Glomerular endothelial cell (primary cell): ENCODE measurements at places on chromosomes 12 and 14.
A peak's percentile ranks its signal among the peaks of the same experiment; 100 is the strongest.

GRCh38 chr12:10919809-10920208 lies 9.2 kb upstream of the PRH2 start:
- no peak for DNase-seq

- DNase-seq = peak; percentile 85
These were observed 31.7 kb upstream of the KCNH3 start for GRCh38 chr12:49507139-49507538.

- no peak for DNase-seq
These were observed 29.1 kb downstream of the SH2B3 start for GRCh38 chr12:111434680-111435338.

DNA sequence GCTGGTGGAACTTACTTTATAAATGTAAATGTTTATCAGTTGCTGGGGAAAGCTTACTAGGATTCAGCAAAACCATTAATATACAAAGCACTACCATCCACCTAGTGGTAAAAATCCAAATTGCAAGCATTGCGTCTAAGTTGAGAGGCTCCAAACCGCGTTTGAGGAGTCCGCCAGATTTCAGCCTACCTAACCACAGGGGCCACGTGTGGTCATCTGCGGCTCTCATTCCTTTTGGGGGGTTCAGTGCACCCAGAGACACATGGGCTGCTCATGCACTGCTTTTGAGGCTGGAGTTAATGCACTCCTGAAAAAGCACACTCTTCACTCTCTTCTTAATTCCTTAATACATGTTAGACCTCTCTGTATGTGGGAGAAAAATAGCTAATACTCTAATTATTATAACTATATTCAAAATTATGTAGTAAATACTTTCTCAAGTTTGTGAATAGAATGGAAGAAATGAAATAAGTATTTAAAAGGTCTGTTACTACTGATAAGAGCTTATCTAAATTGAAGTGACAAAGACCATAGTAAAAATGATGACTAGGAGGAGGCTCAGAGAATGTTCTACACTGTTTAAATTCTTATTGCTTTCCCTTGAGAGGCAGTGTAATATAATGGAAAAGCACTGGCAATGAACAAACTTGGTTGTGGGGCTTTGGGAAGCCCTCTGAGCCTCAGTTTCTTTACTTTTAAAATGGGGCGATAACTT lies 41.4 kb upstream of the MANSC4 start:
- peak; percentile 94 for DNase-seq

DNA sequence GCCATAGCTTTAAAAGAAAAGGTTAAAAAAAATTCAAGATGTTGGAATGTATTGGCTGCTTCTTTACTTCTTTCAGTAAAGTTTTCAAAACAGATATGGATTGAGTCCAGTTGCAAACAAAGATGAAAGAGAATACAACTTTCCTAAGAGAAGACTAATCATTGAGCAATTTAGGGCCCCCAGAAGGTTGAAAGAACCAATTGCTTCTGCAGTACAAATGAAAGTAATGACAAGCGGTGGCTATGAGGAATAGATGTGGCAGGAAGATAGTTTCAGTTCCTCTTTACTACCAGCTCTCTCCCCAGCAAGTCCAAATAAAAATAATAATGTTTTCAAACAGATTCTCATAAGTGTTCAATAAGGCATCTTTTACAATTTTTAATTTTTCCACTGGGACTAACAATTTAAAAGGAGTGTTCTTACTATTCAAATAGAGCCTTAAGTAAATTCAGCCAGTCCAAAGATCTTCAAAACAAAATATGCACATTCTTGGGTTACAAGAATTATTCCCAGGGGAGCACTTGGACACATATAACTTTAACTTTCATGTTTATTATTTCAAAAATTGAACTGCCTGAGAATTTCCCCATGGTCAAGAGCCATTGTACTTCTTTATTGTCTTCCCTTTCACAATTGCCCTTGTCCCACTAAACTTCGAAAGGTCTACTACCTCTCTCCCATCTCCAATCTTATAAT lies 62.3 kb upstream of the PPP1R12A start:
- no peak for DNase-seq

DNA sequence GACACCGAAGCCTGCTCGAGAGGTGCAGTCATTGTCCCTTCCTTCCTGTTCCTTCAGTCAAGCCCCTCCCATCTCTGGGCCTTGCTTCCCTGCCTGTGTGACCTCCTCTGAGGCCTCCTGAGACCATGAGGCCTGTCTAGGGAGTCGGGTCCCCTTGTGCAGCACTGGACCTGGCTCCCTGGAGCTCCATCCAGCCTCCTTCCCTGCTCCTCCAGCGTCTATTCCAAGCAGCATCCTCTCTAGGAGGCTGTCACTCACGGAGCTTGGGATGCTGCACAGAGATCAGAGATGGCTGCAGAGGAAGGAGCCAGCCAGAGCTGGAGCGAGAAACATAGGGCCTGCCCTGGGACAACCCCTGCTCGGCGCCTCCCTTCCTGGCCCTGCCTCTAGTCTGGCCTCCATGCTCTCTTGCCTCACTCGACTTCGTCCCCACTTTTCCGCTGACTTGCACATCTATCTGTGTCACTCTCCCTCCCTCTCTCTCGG lies 142.7 kb downstream of the BCL11B start:
- no peak for DNase-seq

- DNase-seq = no peak
These were observed 30.7 kb downstream of the PXN start for GRCh38 chr12:120234643-120235368.

DNA sequence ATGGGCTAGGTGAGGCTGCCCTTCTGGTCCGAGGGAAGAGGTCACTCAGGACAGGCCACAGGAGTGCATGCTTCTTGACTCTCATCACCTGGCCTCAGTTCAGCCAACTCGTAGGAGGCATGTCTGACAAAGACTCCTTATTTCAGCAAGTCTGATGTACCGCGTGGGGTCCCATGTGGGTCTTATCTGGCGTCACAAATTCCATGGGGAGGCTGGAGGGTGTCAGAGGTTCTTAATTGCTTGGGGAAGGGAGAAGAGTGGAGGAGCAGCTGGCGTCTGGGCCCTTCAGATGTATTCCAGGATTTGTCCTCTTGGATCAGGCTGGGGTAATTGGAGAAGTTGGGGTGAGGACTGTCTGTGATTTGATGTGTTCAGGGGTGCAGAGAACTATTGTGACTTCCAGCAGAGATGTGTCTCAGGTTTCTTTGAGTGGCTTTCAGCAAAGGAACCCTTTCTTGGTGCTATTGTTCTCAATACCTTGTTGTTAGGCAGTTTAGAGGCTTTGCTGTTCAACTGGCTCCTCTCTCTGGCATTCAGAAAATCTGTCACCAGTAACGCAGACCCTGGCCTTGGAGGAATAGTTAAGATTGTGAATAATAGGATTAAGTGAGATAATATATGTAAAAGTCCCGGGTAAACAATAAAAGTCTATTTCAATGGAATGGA lies 60.1 kb downstream of the SUSD6 start:
- no peak for DNase-seq

DNA sequence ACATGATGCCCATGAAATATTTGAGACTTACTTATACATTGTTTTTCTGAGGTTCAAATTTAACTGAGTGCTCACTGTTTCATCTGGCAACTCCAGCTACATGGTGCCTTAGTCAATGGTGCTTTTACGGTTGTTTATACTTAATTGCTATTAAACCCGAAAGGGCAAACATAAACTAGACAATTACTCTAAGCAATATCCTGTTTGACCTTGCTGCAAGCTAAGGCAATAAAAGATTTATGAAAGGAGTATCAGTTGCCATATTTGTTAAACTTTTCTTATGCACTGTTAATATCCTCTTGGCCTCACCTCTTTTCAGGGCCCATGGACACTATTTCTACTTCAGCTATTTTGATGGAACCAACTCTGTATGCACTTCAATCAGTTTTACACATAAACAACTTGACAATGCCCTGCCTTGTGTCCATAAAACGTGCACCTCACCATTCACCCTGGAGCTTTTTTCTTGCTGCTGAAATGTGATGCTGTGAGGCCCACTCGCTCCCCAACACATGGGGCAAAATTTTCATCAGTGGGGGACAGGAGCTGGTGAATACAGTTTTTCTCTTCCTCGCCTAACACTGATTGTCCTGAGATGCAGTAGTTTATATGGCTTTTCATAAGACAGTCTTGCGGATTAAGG lies 64.1 kb upstream of the HIF1A start:
- no peak for DNase-seq

GRCh38 chr14:71063351-71063750 lies 156.1 kb downstream of the PCNX1 start:
- DNase-seq = no peak

DNA sequence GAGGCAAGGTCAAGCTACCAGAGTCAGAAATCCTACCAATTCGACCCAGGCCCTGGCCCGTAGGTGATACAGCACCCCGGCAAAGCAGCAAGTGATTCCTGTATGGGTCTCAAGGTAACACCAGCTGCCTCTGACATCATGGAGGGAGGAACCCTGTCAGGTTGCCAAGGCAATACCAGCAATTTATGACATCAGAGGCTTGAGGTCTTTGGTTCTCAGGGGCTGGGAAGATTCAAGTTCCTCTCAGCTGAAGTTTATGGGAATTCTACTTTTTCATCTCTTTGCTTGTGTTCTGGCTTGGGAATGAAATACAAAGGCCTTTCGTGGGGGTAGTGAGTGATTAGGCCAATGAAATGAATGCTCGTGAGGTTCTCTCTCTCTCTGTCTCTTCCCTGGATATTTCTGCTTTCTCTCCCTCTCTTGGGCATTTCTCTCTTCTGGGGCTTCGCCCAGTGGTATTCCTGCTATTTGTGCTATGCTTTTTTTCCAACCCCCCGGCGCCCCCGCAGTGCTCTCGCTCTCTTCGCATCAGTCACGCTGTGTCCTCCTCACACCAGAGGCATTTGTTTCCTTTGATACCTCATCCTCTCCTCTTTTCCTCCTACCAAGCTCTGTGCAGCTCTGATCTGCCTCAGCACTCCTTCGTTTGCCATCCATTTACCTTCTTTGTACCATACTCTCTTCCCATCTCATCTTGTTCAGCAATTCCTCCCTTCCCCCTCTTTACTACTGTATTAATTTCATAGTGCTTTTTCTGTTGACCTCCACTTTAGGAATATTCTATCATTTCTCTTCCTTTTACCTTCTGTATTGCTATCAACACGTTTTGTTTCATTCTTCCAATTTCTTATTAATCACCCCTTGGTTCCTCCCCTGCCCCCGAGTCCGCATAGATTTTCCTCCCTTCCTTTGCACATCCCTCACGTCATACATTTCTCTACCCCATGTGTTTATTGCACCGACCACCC lies 2.9 kb downstream of the ZFHX2 start:
- no peak for DNase-seq

DNA sequence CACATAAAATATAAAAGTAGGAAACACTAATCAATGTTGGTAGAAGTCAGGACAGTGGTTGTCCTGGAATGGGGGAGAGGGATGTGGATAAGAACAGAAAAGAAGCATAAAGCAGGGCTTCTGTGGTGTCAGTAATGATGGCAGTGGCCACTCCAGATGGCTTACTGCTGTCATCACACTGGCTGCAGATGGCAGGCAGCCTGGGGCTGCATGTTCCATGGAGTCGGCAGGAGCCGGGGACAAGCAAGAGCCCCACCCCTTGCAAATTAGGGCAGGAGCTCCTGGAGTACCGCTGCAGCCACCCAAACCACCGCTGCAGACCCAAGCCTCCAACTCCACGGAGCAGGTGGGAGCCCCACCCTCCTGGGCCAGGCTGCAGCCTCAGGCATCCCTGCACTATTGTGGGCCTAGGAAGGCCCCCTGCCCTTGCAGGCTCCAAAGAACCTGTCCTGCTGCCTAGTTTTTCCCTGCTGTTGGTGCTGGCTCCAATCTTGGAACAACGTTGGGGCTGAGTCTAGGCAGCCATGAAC lies 28.8 kb upstream of the SLC5A8 start:
- DNase-seq = no peak

- no peak for DNase-seq
These were observed 263.6 kb upstream of the SYT10 start for GRCh38 chr12:33703221-33703620.

GRCh38 chr12:12546314-12546772 lies 16.3 kb downstream of the DUSP16 start:
- no peak for DNase-seq

DNA sequence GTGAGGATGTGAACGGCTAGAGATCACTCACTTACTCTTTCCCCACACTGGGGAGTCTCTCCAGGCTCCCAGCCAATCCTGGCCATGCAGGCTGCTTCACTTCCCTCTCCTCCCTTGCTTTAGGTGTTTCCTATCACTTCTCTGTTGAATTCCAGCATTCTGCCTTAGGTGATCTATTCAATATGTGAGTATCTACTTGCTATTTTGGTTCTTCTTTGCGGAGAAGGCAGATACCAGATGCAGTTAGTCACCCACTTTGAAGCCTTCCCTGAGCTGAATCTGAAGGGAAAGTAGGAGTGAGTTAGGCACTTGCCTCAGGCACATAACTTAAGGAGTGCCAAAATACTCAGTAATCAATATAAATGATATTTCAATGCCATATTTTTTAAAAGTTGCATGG lies 36.0 kb upstream of the FAR2 start:
- no peak for DNase-seq

- DNase-seq = no peak
These were observed 137.8 kb upstream of the FRMD6 start for GRCh38 chr14:51513933-51514332.

DNA sequence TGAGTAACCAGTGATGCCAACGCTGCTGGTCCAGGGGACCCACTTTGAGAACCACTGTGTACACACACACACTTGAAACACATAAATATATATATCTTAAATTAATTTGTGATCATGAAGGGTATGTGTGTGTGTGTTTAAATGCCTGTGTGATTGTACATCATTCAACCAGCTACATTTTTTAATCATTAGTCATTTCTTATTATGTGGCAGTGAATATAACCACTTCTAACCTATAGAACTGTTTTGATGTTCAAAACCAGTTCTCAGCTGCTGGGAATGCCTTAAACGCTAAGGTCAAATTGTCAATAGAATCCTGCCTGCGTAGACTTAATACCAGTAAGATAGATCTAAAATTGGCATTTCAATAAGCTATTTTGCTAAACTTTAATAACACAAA lies 330.0 kb downstream of the SYT1 start:
- no peak for DNase-seq

DNA sequence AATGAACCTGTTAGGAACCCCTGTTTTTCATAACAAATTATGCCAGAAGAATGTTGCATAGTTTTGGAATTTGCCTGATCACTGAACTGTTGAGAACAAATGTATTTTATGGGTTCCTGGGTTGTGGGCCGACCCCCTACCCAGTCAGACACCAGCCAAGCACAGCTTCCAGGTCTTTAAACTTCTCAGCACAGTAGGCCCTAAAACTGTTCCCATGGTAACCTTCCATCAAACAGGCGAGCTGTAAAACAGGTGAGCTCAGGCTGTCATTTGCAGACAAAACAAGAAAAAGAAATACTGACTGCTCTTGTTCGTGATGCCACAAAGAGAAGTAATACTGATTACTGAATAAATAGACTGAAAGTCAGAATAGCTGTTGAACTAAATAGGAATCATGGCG lies 147.0 kb downstream of the PTPRO start:
- no peak for DNase-seq
